ENCODE measurements at places on chromosomes 11 and 22. TPM values are rescaled to one million over a fixed set of nuclear protein-coding genes. Genes with fewer than 3 reads are reported as not detected.
A peak's percentile ranks its signal among the peaks of the same experiment; 100 is the strongest.

Gene CCDC81
- 1.7 TPM for total RNA-seq

Gene TSPAN18
- total RNA-seq, result 4.9 TPM

Gene TP53AIP1
- total RNA-seq, result not detected

Gene KRTAP5-11
- not detected for total RNA-seq

Gene OR2D2
- not detected for total RNA-seq

Gene MS4A4A
- total RNA-seq, result not detected

Gene SAA1
- not detected for total RNA-seq

DNA sequence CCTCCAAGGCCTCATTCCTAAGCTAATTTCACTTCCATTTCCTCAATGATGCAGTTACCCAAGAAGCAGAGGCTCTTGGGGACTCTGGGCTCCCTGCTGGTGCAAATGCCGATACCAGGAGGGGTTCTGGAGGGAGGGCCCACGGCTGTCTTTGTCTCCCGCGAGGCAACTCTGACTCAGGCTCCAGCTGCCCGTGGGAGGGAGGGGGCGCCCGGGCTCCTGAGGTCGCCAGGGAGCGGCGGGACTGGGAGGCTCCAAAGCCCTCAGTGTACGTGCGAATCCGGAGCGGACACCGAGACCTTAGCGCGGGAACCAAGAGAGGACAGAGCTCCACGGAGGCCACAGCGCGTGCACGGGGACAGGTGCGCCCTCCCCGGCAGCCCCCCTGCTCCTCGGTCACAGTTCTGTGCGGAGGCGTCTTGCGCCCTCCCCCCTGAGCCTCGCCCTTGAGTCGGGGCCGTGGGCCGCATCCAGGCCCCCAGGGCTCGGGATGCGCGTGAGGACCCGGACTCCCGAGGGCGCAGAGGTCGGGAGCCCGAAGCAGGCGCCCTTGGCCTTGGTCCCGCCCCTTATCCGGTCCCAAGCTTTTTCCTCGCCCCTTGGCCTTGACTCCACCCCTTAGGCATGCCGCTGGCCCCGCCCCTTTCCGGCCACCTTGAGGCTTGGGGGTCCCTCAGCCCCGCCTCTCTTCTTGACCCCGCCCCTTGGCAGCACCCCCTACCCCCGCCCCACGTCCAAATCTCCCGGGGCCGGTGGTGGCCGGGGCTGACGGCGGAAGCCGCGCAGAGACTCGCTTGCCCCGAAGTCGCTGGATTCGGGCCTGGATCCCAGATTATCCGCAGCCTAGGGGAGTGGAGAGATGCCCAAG is 4.7 kb upstream of the SHISA8 start:
- no peak for DNase-seq

GRCh38 chr11:95276139-95276538 is 45.1 kb upstream of the SESN3 start:
- DNase-seq, result no peak

- peak; percentile 55 for DNase-seq
Observed at GRCh38 chr22:19103880-19104821, 18.1 kb downstream of the DGCR2 start.

GRCh38 chr11:5626196-5626595 is 1.4 kb downstream of the TRIM34 start:
- DNase-seq, result no peak

DNA sequence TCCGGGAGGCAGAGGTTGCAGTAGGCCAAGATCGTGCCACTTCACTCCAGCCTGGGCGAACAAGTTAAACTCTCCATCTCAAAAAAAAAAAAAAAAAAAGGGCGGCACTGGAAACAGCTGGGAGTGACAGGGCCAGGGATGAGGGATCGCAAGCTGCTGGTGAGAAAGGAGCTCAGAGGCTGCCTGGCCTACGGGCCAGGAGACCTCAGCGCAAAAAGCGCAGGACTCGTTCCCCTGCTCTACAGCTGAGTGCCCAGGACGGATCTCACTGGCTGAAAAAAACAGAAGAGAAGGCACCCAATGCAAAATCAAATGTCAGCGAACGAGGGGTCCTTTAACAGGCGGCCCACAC is 650 bp upstream of the NUP50 start:
- DNase-seq, result no peak

DNA sequence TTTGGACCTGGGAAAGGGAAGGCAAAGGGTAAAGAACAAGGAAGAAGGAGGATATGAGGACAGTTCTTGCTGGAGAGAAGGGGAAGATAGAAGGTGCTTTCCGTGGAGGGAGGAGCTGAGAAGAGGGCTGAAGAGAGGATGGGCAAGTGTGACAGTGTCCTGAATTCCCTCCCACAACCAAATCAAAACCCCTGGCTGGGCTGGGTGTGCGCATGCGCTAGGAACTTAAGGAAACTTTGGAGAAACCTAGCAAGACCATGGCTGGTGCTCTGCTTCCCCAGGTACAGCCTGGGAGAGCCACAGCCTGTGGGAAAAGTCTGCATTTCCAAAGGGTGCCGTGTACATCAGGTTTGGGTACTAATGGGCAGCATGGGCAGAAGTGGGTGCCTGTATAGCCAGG is 29.0 kb upstream of the FJX1 start:
- DNase-seq, result no peak

DNA sequence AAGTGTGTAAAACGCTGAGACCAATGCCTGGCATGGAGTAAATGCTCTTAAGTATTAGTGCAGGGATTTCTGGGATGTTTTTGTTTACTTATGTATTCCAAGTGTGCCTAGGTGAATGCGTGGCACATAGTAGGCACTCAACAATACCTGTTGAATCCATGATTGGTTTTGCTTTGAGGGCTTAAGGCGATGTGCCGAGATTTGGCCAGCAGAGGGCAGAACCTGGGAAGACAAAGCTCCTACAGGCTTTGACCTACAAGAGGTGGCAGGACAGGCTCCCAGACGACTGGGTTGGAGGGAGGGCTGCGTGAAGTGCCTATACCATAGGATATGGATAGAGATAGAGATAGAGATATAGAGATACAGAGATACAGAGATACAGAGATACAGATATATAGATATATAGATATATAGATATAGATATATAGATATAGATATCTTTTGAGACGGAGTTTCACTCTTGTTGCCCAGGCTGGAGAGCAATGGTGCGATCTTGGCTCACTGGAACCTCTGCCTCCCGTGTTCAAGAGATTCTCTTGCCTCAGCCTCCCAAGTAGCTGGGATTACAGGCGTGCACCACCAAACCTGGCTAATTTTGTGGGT is 13.9 kb downstream of the KCNE3 start:
- DNase-seq, result no peak

DNA sequence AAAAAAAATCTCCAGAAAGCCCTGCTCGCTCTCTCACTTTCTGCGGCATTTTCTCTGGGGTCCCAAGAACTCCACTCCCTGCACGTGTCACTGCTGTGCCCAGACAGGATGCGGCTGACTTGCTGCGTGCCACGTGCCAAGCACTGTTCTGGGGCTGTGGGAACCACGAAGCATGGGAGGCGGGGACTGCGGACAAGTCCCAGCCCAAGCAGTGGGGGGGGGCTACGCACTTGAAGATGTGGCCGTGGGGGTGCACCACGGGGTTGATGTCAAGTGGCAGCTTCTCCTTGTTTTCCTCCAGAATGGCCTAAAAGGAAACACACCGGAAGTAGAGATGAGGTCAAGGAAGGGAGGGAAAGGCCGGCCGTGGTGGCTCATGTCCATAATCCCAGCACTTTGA is 10.8 kb downstream of the TTLL12 start:
- DNase-seq, result peak; percentile 72

DNA sequence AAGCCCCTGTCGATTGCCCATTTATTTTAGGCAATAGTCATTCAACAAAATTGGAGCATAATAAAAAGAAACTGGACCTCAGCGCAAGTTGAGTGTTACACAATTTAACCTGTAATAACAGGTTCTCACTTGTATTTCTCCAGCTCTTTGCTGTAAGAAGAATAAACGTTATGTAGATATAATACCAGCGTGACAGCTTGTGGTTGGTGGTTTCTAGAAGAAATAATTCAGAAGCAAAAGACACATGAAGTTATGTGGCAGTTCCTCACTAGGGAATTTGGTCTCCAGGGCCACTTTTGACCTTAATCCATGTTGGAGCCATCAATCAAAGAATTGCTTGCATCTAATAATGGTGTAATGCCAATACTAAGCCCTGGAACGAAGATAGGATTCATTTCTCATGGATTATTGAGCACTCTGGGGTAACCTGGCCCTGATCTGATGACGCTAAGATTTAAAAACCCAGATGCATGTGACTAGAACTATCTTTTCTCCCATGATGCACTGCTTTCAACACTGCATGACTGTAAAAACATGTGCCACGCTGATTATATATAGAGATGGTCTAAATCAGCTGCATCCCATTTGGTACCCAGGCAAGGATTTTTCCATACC is 129.7 kb upstream of the LDLRAD3 start:
- no peak for DNase-seq

DNA sequence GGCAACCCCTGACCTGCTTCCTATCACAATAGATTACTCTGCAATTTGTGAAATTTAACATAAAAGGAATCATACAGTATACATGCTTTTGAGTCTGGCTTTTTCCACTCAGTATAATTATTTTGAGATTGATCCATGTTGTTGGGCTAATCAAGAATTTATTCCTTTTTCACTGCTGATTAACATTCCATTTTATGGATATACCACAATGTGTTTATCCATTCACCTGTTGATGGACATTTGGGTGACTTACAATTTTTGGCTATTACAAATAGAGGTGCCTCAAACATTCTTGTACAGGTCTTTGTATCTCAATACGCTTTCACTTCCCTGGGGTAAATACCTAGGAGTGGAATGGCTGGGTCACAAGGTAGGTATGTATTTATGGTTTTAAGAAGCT is 24.9 kb downstream of the TENM4 start:
- no peak for DNase-seq

DNA sequence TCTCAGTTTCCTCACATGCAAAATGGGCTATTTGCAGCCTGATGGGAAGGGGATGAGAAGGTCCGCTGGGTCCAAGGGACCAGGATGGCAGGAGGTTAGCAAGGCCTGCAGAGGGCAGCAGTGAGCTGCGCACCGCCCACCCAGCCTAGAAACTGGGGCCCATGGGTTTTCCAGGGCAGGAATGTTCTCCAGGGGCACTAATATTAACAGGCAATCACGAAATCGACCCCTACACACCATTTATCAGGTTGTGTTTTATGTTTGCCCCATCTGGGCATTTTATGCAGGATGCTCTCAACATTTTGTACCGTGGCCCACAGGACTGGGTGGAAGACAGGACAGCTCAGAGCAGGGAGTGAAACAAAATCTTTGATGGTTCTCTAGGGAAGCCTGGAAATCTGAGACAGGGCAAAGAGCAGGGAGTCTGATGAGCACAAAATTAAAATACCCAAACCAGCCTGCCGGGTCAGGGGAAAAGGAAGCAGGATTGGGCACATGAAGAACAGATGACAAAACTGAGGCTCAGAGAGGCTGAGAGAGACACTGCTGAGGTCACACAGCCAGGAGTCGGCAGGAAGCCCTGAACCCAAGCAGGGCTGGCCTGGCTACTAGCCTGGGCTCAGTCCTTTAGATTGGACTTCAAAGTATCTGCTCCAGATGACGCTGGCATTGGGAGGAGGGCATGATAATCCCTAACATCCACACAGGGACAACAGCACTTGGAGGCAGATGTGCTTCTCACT is 1.6 kb upstream of the BCR start:
- no peak for DNase-seq

- peak; percentile 92 for DNase-seq
Observed at GRCh38 chr11:536841-537621, at the start of gene LRRC56. TSS of gene LRRC56 (plus strand) at chr11:537527. CDS start at chr11:540685, 3,158 bp downstream.

Measured in chondrocyte (in vitro differentiated cells).